ENCODE measurements at places on chromosomes 6 and 20. TPM values are rescaled to one million over a fixed set of nuclear protein-coding genes. Genes with fewer than 3 reads are reported as not detected.

Gene BHLHE23
- not detected for polyA plus RNA-seq

Gene PACRG
- 1.7 TPM for polyA plus RNA-seq

DNA sequence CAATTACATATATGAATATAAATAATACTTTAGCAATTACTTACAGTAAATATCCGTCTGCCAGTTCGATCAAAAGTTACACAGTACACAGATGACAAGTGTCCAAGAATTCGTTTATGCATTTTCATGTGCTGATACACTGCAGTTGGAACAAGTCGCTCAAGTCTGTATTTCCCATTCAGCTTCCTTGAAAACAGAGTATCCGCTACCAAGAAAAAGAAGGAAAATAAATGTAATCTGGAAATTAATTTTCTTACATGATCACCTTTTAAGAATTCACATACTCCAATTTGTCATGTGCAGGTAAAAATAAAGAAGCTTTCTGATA is 35.3 kb downstream of the PHIP start:
- no peak overlapping the region for H3K27ac ChIP-seq
- no peak overlapping the region for H3K4me3 ChIP-seq
- H3K4me1 ChIP-seq: no peaks in the 10 kb centered on the region
- H3K36me3 ChIP-seq: peaks cover 10% of the 10 kb centered on the region

DNA sequence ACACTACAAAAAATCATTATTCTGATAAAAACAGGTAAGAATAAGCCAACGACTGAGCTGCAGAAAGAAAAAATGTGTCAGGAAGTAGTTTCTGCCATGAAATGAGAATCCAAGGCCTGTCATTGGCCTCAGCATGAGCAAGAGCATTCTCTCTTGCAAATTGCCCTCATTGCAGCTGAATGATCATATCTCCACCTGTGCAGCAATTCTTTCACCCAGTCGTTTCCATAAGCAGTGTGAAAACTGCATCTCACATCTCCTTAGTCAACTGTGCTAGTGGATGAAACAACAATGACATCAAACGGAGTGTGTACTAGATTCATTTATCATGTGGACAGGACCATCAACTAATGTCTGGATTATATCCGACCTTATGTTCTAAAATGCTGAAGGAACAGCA is 88.2 kb upstream of the STXBP5 start:
- no peak overlapping the region for H3K27ac ChIP-seq
- no peaks in the 10 kb centered on the region for H3K4me1 ChIP-seq
- H3K27me3 ChIP-seq: no peaks in the 10 kb centered on the region
- no peaks in the 10 kb centered on the region for H3K36me3 ChIP-seq
- no peak overlapping the region for H3K4me3 ChIP-seq
- DNase-seq: no peak

DNA sequence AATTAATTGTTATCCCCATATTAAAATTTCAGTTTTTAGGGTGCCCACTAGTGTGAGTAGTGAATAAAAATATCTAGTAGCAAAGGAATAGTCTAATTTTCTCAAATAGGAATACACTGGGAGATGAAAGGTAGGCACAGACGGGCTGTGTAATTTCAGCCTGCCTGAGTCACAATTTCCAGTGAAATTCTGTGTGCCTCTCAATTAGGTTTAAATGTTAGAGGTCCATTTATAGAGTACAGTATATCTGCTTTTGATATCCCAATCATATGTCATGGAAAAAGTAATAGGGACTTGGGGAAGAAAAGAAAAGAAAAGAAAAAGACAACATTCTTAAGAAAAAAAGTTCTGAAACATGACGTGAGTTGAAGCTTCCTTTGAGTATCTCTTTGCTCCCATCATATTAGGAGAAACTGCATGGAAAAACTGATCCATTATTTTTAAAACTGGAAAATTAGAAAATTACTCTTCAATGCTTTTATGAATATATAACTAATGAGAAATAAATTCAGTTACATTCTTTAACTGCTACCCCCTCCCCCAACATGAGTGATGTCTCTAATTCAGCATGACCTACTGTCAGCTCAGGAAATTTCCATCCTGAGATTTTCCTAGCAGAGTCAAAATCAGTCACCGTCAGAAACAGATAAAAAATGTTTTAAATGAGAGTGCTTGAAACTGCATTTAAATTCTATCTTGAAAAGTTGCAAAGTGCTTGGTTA is 473.8 kb upstream of the HSF2 start:
- H3K27me3 ChIP-seq: no peaks in the 10 kb centered on the region
- no peaks in the 10 kb centered on the region for H3K4me1 ChIP-seq
- peak; percentile 80 for DNase-seq
- H3K27ac ChIP-seq: peak overlapping the region; percentile 23

Data from muscle of leg (tissue), 16 donors.